ENCODE measurements at places on chromosomes 1 and 21. TPM values are rescaled to one million over a fixed set of nuclear protein-coding genes. Genes with fewer than 3 reads are reported as not detected.

OXCT2 gene
- total RNA-seq = 1.8 TPM

SH2D1B gene
- total RNA-seq = not detected

GSTM5 gene
- total RNA-seq = 0.12 TPM

FMO4 gene
- total RNA-seq = 31.4 TPM

NUP210L gene
- total RNA-seq = 0.04 TPM

ZNF648 gene
- total RNA-seq = 0.23 TPM

RCAN1 gene
- 113 TPM for total RNA-seq

CFHR2 gene
- total RNA-seq = 35.6 TPM

PROK1 gene
- total RNA-seq = 9.6 TPM

RAP1GAP gene
- total RNA-seq = 12.3 TPM

GNB1 gene
- 155 TPM for total RNA-seq

OLFM3 gene
- total RNA-seq = 6.2 TPM

LCE6A gene
- not detected for total RNA-seq

NTMT2 gene
- not detected for total RNA-seq

TRIM17 gene
- 2.4 TPM for total RNA-seq

HES5 gene
- not detected for total RNA-seq

PGBD2 gene
- 5.6 TPM for total RNA-seq

CFAP141 gene
- total RNA-seq = not detected

DHDDS gene
- 42.9 TPM for total RNA-seq

PIGC gene
- total RNA-seq = 42.0 TPM

BMP8A gene
- total RNA-seq = 2.8 TPM

SLAMF8 gene
- 0.57 TPM for total RNA-seq

SPATA21 gene
- total RNA-seq = 0.30 TPM

OR2T11 gene
- not detected for total RNA-seq

CASQ1 gene
- total RNA-seq = not detected

DENND2D gene
- total RNA-seq = 7.3 TPM

FYB2 gene
- 15.5 TPM for total RNA-seq

EPHX1 gene
- total RNA-seq = 133 TPM

GATAD2B gene
- total RNA-seq = 11.7 TPM

HUNK gene
- total RNA-seq = 4.4 TPM

TSPEAR gene
- total RNA-seq = 0.16 TPM

BARHL2 gene
- total RNA-seq = not detected

IRF6 gene
- total RNA-seq = 35.3 TPM

CDA gene
- 3.2 TPM for total RNA-seq

CCDC17 gene
- total RNA-seq = 1.3 TPM

ARHGEF11 gene
- 28.3 TPM for total RNA-seq

PADI3 gene
- not detected for total RNA-seq

KCNJ9 gene
- total RNA-seq = not detected

WNT3A gene
- 0.03 TPM for total RNA-seq

KRTAP12-2 gene
- total RNA-seq = not detected

CFHR3 gene
- total RNA-seq = 1.7 TPM

FAM163A gene
- total RNA-seq = 0.43 TPM

ANGPTL3 gene
- total RNA-seq = 88.6 TPM
